ENCODE measurements at places on chromosomes 1 and 21.

DNA sequence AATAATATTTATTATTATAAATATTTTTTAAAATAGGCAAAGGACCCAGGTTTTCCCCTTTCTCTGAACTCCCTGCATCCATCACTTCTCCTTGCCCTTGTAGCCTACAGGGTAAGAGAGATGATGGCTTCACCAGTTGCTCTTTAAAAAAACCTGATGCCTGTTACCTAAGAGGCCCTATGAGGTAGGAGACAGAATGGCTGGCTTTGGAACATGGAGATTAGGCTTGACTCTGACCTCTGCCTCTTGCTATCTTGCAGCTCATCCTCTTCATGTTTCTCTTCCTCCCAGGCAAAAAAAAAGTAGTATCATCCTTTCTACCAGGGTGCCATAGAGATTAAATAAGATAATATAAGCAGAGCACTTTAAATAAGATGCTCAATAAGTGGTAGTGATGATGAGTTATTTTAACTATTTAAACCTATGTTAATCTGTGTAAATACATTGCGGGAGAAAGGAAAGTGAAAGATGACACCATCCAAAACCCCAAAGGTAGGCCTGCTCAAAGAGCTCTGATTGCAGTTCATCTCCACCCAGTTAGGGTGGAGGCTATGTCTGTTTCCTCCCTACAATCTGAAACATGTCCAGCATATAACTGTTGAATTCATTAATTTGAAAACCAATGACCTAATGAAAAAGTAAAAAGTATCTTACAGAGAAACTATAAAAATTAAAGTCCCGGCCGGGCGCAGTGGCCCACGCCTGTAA lies 51.8 kb downstream of the RGS2 start:
- DNase-seq = no peak

GRCh38 chr1:150309758-150310508 lies 11.4 kb upstream of the PRPF3 start:
- no peak for DNase-seq

DNA sequence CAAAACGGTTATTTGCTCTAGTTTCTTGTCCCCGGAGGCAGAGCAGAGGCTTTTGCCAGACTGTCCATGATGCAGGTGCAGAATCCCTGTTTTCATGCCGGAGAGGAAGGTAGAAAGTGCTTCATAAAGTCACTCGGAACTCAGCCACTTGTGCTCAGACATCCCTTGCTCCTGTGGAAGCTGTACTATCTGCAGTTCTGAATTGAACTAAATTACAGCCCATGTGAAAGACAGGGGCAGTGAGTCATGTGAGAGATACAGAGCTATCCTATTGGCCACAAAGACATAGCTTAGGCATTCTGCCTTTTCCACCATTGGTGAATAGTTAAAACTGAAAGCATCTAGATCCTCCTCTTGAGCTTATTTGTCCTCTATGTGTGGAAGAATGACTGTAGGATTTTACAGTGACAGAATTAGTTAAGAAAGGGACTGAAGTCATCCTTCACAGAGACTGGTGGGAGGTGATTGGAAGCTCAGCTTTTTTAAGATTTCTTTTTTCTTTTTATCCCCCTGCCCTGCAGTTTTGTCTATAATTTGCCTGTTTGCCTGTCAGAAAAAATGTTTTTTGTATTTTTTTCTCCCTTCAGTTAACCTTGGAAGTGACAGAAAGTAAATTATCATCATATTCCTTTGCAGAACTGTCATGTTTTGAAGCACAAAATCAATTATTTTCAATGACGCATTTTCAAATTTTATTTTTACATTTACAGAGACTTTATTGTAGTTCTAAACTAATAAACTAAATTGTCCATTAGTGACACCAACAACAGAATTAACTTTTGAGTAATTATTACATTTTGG lies 298.6 kb downstream of the PTPRC start:
- DNase-seq = no peak

DNA sequence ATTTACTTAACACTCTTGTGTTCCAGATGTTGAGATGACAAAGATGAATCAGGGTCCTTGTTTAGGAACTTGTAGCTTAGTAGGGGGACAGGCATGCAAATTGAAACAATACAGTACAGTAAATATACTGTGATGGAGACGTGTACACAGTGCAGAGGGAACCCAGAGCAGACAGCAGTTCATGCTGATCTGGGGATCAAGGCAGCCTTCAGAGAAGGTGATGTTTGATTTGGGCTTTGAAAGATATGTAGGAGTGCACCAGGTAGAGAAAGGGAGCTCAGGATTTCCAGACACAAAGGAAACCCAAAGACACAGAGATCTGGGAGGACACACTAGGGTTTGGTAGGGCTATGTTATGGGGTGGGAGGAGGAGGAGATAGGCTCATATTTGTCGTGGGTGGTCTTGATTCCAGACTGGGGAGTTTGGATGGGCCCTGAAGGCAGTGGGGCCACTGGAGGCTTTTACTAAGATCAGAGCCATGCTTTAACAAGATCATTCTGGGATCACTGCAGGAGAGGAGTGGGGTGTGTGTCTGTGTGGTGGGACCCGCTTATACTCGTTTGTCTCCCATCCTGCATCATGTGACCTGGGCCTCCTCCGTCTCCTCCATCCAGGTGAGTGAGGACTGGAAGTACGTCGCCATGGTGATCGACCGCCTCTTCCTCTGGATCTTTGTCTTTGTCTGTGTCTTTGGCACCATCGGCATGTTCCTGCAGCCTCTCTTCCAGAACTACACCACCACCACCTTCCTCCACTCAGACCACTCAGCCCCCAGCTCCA lies 7.8 kb downstream of the CHRNB2 start:
- DNase-seq = no peak

DNA sequence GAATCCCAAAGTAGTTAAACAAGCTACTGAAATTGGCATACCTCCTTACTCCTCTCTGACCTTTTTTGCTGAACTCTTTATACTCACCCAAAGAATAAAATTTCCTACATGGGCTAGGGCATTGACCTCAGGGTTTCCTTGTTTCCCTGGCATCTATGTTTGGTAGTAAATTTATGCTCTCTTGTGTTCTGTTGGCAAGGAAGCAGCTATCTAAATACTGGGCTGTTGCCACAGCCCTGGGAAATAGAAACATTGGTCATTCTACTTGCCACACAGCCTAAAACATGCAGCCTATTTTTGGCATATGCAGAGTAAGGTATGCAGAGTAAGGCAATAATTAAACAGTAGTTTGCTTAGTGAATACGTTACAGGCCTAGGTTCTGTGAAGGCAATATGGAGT lies 351.4 kb downstream of the HLX start:
- no peak for DNase-seq

- DNase-seq = no peak
Measured at GRCh38 chr1:201074018-201074417, 38.2 kb downstream of the CACNA1S start.

- no peak for DNase-seq
Measured at GRCh38 chr21:24861471-24861870, 745.8 kb downstream of the MRPL39 start.

- no peak for DNase-seq
Measured at GRCh38 chr21:42049578-42050430, 21.3 kb upstream of the UMODL1 start.

- no peak for DNase-seq
Measured at GRCh38 chr1:38334930-38335592, 288.5 kb upstream of the POU3F1 start.

GRCh38 chr1:203362720-203363025 lies 11.8 kb upstream of the FMOD start:
- no peak for DNase-seq

- DNase-seq = no peak
Measured at GRCh38 chr1:224939844-224940425, 10.5 kb downstream of the DNAH14 start.

DNA sequence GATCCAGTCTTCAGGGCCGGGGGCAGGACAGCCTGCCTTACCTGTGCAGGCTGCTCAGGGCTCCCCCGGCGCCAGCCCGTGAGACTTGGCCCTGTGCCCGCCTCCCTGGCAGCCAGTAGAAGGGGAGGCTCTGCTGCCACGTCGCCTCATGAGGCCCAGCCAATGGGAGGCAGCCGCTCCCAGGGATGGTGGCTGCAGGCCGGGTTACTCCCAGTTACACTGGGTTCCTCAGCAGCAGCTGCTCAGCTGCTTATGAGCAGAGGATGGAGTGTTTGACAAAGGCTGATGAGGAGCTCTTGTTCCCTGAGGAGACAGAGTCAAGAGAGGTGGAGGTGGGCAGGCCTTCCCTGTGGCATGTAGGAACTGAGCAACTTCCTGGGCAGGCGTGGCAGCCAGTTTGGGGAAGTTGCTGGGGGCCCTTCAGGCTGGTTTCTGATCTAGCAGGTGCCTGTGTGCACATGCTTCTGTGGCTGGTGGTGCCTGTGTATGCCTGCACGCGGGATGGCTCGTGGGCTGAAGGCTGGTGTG lies 5.5 kb downstream of the MFSD2A start:
- no peak for DNase-seq

GRCh38 chr21:43900078-43900385 lies 35.0 kb downstream of the AGPAT3 start:
- DNase-seq = no peak

DNA sequence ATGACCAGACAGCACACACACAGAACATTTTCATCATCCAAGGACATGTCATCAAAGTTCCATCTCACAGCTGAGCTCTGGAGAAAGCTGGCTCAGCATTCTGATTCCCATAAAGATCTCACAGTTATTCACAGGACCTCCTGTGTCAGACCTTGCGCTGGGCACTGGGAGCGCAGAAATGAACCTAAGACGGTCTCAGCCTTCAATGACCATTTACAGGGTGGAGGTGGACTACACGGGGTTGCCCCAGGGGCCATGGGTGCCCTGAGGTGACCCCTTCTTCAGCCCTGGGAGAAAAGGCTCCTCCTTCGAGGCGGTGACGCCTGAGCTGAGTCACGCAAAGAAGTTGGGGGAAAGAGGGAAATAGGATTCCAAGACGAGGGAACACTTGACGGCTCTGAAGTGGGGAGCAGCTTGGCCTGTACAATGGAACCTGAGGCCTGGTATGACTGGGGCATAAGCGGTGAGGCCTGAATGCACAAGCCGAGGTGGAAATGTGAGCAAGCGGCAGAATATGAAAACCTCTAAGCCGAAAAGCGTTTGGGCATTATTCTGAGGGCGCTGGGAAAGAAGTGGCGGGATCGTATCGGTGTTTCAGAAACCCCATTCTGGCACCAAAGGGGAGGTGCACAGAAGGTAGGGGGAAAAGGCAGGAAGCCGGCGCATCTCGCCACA lies 797 bp downstream of the CC2D1B start:
- peak; percentile 68 for DNase-seq

GRCh38 chr1:205315008-205315618 lies 6.4 kb downstream of the NUAK2 start:
- DNase-seq = no peak

DNA sequence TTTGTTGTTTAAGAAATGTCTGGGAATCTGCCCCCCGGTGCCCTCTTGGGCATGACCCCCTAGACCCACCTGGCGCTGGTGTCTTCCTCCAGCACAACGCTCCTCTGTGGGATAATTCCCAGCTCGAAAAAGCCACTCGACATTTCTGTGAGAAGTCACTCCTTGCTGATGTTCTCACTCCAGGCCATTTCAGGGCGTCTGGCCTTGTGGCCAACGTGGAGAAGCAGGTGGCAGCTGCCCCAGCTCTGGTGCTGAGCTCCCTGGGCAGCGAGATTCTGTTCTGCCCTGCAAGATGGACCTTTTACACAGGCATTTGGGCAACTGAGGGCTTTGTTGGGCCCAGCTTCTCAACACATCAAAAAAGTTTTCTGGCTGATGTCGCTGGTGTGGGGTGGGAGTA lies 147.7 kb upstream of the WNT4 start:
- peak; percentile 28 for DNase-seq

GRCh38 chr1:187627516-187627915 lies 798.8 kb downstream of the PLA2G4A start:
- DNase-seq = no peak

DNA sequence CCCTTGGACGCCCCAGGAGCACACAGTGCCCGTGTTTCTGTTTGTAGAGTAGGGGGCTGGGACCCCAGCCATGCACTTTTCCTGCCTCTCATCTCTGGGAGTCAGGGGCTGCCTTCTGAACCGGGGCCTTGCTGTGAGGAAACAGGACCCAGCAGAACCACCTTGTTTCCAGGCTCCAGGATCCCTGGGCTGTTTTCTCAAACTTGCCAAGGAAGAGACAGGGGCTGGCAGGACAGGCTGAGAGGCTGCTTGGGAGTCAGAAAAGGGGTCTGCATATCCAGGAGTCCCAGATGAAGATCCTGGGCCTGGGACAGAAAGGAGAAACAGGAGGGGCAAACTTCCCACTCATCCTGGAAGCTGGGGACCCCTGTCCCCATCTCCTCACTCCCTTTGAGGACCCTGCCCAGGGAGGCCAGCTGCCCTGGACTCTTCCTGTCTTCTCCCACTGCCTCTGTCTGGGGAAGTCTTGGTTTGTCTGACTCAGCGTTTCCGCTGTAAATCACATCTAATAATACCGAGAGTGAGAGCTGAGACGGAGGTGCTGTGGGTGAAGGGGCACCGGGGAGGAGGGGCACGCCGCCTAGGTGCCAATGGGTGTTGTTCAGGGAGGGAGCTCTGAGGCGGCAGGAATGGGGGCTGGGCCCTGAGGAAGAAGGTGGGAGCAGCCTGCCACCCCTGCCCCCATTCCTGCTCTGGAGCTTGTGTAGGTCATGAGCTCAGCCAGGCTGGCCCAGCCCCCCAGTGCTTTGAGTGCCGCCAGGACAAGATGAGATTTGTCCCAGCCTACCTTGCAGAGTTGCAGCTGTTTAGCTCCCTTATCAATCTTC lies 16.7 kb downstream of the POU3F1 start:
- peak; percentile 47 for DNase-seq

DNA sequence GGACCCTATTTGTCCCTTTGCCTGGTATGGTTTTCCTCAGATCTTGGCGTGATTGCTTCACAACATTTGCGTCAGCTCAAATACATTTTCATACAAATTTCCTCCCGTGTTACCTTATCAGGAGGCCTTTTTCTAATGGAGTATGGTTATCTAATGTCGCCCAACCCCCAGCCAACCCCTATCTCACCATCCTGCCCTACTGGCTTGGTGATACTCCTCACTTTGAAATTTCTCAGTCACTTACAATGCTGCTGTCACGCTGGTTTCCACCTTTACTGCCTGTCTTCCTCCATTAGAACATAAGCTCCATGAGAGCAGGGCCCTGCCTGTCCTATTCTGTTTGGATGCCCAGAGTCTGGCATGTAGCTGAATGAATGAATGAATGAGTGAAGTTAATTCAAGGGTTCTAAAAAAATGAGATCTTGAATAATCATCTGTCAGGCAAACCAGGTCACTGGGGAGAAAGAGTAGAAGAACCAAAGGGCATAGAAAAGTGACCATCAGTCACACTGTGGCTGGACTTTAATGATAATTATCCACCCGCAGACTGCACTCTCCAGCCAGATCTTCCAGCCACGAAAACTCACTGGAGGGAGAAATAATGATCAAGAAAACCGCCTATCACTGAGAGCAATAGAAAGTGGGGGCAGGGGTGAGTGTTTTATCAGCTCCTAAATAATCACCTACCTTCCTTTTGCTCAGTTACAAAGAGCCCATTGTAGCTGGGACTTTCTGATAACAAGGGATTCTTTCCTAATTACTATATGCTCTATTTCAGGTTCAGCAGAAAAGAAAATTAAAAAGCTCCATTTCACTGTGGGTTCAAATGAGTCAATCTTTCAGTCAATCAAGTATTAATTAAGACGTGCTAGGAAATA lies 21.3 kb downstream of the KIAA0040 start:
- no peak for DNase-seq

- DNase-seq = no peak
Measured at GRCh38 chr1:161973924-161974845, 49.5 kb downstream of the OLFML2B start.

Data from ecto neural progenitor cell (in vitro differentiated cells).